WTC11 (cell line): ENCODE measurements at places on chromosomes 16 and 17. TPM values are rescaled to one million over a fixed set of nuclear protein-coding genes. Genes with fewer than 3 reads are reported as not detected.

The PLEKHH3 gene
- total RNA-seq, result 33.0 to 40.2 TPM (median 35.6 TPM) in 3 replicates

The MMP15 gene
- 55.5 to 60.7 TPM (median 58.2 TPM) in 3 replicates for total RNA-seq

The GGT6 gene
- 0.07 to 0.37 TPM (median 0.18 TPM) in 3 replicates for total RNA-seq

The BCO1 gene
- 0.15 to 0.23 TPM (median 0.23 TPM) in 3 replicates for total RNA-seq

The PRKCB gene
- total RNA-seq, result 6.9 to 13.4 TPM (median 11.3 TPM) in 3 replicates

The HMOX2 gene
- total RNA-seq, result 29.5 to 42.6 TPM (median 31.1 TPM) in 3 replicates
